Foreskin melanocyte (primary cell): ENCODE measurements at places on chromosomes 2 and 18.

DNA sequence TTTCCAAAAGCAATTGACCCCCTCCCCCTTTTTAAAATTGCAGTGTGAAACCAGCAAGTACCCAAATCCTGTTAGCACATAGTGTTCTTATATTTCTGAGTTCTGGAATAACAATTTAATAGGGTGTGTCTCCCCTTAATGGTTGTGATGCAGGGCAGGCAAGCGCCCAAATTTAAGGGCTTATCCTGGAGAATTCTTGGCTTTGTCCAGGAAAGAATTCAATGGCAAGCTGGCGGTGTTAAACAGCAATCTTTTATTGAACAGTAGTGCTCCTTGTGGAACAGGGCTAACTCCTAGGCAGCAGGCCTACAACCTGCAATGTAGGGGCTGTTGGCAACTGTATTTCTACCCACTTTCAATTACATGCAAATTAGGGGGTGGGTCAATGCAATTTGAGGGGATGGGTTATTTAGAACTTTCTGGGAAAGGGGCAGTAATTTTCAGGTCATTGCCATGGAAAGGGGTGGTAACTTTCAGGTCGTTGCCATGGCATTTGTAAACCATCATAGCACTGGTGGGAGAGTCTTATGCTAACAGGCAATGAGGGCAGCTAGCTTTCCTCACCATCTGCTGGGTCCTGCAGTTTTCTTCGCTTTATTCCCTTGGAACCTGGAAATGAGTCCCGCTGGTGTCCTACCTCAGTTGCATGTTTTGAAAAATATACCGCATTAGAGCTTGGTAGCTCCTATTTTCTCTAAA lies 149.0 kb upstream of the KCTD1 start:
- DNase-seq: no peak

DNA sequence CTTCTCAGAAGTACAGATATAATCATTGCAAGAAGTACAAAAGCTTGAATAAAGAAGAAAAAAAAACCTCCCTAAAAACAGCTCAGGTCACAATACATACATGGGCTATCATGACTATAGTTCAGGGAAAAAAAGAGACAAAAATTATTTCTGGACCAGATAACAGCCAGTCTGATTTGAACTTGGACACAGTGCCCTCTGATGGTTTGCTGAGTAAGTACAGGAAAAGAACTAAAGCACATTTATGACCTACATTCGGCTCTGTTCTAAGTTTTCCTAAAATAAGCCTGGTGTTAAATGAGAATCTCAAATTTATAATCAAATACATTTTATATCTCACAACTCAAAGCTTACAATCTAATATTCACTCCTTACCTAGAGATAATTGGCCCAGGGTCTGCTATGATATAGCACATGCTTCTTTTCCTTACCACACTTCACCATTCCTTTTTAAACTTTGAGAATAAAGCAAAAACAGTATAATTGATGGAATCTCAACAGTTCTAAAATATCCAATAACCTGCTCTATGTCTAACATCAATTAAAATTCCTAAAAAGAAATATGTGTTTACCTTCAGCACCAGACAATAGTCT lies 81.1 kb downstream of the RAPH1 start:
- DNase-seq: peak; percentile 25

DNA sequence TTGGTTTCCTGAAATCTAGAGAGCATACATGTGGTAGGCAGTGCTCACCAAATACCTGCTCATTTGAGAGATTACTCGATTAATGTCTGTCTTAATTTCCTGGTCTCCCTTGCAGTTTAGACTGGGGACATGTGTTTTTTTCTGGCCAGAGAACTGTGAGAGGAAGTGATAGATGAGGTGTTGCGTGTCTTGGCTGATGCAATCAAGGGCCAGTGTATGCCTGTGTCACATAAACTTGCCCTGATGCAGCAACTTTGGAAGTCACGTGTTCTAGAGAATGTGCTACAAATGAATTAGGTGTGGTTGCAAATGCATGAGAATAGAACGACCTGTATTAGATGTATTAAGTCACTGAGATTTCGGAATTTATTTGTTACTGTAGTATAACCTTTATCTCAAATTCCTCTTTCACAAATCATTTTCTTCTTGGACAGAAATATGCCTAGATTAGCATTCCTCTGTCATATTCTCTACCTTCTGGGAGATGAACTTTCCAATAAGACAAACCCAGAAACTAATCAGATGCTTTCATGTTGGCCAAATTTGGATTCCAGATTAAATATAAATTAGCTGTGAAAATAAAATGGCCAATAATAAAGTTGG lies 9.9 kb upstream of the IL1A start:
- DNase-seq: no peak

DNA sequence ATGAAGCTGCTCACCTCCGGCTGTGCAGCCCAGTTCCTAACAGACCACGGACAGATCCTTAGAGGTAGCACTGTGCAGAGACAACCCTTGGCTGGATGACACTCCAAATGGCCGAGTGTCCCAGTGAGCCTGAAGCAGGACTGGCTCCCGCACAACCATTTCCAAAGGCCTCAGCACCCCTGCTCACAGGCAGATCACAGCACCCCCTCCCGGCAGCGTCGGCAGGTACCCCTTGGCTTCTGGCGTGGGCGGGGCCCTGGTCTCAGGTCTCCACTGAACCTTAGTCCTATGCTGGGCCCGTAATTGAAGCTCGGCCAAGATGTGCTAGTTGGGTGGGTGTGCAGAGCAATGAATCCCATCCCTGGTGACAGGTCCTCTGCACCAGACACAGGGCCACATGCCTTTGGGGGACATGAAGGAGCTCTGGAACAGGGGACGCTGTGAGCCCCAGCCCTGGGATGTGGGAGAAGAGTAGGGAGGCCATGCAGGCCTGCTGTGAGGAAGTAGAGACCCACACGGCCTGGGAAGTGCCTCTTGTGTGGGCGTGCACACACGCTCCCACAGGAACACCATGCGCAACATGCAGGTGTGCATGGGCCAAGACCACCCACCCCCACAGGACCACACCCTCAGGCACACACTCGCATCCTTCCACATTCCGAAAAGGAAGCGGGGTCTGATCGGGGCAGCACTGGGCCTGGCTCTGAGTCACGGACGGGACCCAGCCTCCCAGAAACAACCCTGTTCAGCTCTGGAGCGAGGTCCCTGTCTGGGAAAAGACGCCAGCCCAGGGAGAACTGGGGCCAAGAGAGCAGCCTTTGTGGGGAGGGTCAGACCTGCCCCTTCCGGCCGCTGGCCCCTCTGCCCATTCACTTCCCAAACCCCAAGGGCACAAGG lies 2.8 kb downstream of the DUSP2 start:
- DNase-seq: no peak

DNA sequence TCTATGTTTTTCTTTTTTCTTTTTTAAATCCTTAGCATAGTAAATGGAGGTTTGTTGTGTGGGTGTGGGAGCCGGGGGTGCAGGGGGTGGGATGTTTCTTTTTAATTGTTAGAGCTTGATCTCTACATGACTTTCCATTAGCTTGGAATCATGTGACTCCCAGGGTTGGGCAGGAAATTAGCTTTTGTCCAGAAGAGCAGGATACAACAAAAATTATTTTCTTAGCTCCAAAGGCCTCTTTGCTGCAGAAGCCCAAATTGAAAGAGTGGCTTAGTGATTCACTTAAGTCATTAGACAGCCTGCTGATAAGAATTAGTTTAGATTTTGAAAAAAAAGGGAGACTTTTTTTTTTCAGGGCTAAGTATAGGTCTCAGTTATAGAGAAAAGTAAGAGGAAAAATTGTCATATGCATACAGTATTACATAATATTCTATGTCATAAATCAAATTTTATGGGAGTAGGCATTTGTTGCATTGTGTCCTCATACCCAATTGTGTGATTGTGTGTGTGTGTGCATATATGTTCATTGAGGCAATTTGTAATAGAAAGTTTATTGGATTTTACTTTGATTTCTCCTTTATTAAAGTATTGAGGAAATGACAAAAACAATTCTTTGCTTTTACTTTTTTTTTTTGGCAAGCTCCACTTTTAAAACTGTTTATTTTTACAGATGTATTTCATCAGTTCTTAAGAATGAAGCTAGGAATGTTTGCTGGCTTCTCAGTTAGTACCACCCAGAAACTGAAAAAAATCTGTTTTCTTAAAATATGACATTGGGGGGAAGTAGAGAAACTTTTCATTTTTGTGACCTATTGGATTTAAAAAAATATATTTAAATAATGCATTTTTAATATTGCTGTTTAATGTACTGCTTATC lies 47.4 kb downstream of the TSPYL6 start:
- peak; percentile 33 for DNase-seq

DNA sequence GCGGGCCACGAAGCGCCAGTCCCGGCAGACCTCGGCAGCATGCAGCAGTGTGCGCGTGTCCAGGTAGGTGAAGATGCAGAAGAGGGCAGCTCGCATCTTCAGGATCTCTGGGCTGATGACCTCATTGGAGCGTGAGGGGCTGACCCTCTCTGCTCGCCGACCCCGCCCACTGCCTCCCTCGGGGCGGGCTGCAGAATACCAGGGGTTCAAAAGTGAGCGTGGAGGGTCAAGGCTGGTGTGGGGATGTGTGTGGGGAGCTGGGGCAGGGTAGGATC lies 20.0 kb downstream of the FBXO41 start:
- DNase-seq: no peak

DNA sequence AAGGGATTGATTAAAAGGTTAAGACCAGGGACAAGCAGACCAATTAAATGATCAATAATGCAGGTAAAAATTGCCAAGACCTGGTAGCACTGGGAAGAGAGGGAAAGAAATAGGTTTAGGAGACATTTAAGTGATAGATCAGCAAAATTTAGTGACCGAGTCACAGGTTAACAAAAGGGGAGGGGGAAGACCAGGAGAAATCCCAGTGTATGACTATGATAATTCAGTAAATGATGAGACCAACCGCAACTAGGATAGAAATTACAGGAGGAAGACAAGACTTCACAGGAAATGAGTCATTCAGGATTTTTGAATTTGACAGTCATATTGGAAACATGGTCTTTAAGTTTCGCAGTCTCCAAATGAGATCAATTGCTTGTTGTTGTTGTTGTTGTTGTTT lies 62.9 kb downstream of the COBLL1 start:
- DNase-seq: no peak

DNA sequence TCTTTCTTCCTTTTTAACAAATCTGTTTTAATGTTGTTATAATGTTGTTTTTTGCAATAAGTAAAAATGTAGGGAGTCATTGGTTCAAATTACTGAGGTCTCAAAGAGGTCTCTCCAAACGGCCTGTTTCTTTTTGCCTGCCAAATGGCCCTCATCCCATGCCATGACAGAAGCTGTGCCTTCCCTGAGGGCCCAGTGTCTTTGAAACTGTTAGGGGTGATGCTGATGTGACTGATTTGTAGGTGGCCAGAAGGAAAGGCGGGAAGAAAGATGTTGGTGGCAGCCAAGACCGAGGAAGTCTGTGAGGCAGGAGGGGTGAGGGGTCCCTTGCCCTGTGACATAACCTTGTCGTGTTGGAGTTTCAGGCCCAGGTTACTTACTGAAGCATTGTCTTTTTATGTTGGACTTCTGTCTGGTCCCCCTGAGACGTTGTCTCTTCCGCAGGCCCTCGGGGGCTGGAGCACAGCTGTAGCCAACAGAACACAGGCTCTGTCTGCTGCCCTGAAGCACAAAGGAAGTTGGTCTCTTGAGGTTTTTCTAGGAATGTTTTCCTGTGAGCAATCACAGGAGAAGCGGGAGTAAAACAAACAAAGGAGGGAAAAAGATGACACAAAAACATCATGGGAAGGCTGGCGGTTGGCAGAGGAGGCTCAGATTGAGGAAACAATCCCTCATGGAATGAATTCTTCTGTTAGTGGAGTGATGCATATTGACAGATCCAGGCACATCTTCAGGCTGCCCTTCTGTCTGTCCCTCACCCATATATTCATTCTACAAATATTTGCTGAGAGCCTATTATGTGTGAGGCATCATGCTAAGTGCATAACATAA lies 4.9 kb upstream of the ST3GAL5 start:
- peak; percentile 96 for DNase-seq

- DNase-seq: no peak
Measured at GRCh38 chr2:14998546-14998945, 366.0 kb downstream of the LRATD1 start.

DNA sequence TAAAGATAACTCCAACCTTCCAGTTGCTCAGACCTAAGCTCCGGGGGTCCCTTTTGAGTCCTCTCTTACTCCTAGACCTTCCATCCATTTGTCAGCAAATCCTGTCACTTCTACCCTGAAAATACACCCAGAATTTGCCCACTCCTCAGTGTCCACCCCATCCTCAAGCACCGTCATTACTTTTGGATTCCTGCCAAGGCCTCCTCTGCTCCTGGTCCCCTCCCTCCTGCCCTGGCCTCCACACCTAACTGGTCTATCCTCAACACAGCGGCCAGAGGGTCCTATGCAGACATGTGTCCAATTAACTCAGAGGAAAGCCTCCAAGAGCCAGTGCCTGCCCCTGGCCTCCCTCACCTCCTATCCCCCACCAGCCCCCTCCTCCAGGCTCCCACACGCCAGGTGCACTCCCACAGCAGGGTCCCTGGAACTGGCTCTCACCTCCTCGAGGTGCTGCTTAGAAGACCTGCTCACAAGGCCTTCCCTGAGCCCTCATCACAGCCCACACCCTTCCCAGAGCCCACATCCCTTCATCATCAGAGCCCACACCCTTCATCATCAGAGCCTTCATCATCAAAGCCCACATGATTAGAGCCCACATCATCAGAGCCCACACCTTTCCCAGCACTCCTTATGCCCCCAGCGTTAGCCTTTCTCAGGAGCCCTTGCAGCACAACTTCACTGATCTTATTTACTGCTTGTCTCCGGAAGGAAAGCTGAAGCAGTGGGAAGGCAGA lies 20.4 kb downstream of the FAM178B start:
- DNase-seq: no peak

GRCh38 chr2:171889808-171890207 lies 4.2 kb downstream of the SLC25A12 start:
- no peak for DNase-seq

- no peak for DNase-seq
Measured at GRCh38 chr2:239677453-239678185, 276.8 kb upstream of the HDAC4 start.

DNA sequence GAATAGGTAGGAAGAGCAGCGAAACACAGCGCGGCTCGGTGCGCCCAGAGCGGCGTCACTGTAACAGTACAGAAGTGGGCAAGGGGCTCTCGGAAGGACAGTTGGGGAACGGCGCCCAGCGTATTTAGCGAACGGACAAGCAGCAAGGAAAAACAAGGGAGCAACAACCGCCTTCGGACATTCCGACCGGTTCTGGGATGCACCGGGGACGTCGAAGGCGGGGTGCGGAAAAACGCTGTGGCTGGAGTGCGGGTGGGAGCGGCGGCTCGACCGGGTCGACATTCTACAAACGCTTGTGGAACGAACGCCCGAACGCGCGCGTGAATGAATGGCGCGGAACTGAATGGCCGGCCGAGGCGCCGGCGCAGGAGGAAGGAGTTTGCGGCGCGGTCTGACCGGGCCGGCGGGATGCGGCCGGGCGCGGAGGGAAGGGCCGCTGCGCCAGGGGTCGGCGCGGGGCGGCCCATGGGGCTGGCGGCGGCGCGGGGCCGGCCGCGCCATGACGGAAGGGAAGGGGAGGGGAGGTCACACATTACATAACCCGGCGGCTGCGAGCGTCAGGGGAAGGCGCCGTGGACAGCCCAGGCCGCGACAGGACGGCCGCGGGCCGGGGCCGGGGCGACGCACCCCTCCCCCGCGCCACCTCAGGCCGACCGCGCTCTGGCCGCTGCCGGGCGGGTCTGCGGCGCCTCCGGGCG lies 605 bp downstream of the REV1 start:
- peak; percentile 24 for DNase-seq

- no peak for DNase-seq
Measured at GRCh38 chr18:44852818-44853217, 172.1 kb downstream of the SETBP1 start.

GRCh38 chr18:46070815-46071652 lies 1.0 kb downstream of the PSTPIP2 start:
- no peak for DNase-seq

GRCh38 chr2:115838539-115838938 lies 1396.1 kb downstream of the DPP10 start:
- DNase-seq: no peak
